Stimulated activated CD8-positive, alpha-beta memory T cell treated with anti-CD3 and anti-CD28 coated beads, Interleukin-4, amount 100 ng/mL, for 1 hour (primary cell): ENCODE measurements at places on chromosomes 13 and 19.

GRCh38 chr13:70253411-70253810, 145.2 kb upstream of the KLHL1 start:
- DNase-seq, result no peak

DNA sequence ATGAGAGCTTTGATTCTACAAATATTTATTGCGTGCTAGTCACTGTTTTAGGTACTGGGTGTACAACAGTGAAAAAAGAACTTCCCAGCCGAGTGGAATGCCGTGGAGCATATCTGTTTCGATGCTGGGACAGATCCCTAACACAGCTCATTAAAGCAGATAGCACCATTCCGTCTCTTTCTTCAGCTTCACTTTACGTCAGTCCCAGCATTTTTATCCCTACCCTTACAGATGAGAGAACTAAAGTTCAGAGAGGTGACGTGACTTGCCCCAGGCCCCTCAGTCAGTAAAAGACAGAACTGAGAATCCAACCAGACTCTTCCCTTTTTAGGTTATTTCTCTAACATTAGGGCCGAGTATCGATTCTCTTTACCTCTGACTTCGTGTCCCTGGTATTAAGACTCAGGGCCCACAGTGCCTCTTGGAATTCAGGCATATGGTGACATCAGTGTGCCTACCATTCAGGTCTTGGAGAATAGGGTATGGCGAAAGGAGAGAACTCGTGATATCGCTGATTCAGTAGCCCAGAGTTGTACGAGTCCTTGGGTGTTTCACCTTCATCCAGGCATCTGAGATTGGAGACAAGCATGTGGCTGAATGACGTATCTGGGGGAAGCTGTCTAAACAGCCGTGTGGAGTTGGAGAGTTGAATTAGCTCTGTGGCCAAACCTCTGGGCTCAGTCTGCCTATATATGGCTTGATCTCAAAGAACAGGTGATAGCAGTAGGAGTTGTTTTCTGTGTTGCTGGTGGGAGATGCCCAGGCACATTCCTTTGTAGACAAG, 27.1 kb downstream of the ACTN4 start:
- DNase-seq, result no peak

- DNase-seq, result no peak
Measured at GRCh38 chr19:4911786-4912672, 2.7 kb downstream of the UHRF1 start.

GRCh38 chr13:52711286-52711685, 28.3 kb downstream of the CNMD start:
- no peak for DNase-seq

DNA sequence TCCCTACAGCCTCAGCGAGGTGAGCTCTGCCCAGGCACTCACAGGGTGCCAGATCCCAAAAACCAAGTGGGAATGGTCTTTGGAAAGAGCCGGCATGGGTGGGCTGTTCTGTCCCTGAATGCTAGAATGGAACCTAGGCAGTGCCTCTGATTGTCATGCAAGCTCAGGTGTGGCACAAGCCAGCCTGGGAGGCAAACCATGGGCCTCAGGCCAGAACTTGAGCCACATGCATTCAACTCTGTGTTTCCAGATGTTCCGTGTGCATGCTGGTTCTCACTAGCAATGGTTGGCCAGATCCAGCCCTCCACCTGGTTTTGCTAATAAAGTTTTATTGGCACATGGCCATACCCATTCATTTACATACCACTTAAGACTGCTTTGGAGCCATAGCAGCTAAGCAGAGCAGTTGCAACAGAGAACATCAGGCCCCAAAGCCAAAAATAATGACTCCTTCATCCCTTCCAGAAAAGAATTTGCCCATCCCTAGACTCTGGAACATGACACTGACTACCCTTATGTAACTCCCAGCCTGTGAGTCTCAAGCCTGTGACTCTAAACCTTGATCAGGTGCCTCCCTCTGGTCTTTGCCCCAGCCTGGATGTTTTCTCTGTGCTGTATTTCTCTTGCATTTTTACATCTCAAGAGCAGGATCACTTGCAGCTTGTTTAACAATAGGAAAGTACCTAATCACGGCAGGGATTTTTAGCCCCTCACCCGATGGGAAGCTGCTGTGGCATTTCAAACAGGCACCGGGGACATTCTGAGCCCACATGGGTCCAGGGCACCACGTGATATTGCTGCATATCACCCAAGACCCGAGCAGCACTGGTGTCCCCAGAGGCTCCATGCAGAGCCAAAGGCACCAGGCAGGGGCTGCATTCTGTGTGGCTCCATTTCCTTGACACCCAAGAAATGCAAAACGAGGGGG, 55.4 kb upstream of the USE1 start:
- no peak for DNase-seq

- DNase-seq, result no peak
Measured at GRCh38 chr13:91196958-91197357, 150.5 kb upstream of the MIR17HG start.

GRCh38 chr13:35342440-35342839, 134.0 kb downstream of the MAB21L1 start:
- no peak for DNase-seq

GRCh38 chr13:110305949-110306339, 1.0 kb downstream of the COL4A1 start:
- DNase-seq, result no peak
